ENCODE measurements at places on chromosomes 2 and 18.

GRCh38 chr18:70671889-70672565 lies 383.2 kb downstream of the SOCS6 start:
- no peak for DNase-seq

GRCh38 chr2:76472946-76473345 lies 762.2 kb upstream of the GCFC2 start:
- DNase-seq = no peak

DNA sequence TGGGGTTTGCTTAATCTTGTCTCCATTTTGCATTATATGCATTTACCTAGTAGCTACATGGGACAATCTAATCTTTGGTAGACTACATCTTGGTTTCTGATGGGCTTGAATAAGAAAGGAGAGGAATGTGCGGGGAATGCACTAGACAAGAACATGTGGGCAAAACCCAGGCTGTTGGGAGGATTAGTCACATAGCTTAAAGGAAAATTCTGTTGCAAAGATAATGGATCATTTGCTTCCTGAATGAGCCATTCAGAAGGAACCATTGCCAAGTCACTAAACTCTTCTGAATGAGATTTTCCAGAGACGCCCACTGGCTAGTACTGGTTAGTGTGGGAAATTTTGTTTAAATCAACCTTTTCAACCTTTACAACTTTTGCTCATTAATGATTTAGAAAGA lies 84.8 kb downstream of the OSBPL6 start:
- DNase-seq = no peak

DNA sequence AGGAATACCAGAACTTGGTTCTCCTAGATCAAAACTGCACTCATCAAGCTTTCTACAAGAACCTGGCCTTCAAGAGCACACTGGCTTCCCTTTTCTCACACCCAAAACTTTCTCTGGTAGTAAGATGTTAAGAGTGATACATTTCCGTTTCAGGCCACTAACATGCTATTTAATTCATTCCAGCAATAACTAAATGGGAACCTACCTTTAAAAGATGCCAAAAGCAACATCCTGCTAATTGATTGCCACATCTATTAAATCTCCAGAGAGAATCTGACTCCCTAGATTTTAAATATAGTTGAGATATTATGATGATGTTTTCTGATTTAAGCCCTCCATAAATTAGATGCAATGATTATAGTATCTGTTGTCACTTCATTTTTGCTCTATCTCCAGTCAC lies 71.6 kb downstream of the KCTD18 start:
- no peak for DNase-seq

DNA sequence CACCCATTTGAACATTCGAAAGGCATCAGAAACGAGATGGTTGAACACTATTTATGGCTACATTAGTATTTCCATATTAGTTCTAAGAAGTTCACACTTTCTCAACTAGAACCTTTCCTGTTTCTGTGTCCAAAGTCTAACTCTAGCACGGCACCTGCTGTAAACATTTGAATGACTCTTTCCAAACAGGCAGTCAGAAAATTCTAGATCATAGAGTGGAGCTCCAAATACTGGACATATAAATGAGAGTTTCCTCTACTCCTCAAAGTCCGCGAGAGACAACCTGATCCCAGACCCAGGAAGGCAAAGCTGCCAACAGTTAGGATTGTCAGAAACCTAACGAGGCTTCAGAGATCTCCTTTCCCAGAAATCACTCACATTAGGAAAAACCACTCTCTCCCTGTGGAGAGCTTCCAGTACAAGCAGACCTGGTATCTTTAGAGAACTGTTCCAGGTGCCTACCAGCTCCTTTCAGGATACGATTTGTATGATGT lies 10.6 kb downstream of the RND3 start:
- DNase-seq = no peak

- no peak for DNase-seq
Observed at GRCh38 chr2:146246002-146246735, 1598.7 kb upstream of the ACVR2A start.

DNA sequence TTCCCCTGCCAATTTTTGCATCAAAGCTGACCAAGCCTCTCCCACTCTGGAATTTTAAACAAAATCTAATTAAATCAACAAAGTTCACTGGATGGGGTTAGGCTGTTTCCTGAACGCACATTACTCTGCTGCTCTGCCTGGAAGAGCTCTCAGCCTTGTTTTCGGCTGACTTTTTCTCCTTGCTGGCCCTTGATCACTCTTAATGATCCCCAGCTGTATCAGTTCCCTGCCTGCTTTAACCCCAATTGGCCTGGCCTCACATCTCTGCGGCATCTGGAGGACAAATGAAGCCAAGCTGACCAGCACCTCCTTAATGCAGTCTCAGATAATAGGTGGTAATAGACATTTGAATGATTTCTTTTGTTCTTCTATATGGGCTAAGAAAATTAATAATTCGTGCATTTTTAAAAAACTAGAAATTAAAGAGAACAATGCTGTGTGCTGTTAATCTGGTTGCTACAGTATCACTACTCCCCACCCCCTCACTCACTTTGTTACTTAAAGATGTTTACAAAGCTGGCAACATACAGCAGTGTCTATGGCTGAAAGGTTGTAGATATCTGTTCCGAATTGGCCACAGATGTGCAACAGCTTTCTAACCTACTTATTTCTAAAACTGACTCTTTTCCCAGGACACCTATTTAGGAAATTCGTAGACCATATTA lies 415.2 kb upstream of the KCNH7 start:
- no peak for DNase-seq

- no peak for DNase-seq
Observed at GRCh38 chr2:156657809-156658208, 221.6 kb downstream of the GPD2 start.

- DNase-seq = no peak
Observed at GRCh38 chr18:11989966-11990380, 8.7 kb downstream of the IMPA2 start.

DNA sequence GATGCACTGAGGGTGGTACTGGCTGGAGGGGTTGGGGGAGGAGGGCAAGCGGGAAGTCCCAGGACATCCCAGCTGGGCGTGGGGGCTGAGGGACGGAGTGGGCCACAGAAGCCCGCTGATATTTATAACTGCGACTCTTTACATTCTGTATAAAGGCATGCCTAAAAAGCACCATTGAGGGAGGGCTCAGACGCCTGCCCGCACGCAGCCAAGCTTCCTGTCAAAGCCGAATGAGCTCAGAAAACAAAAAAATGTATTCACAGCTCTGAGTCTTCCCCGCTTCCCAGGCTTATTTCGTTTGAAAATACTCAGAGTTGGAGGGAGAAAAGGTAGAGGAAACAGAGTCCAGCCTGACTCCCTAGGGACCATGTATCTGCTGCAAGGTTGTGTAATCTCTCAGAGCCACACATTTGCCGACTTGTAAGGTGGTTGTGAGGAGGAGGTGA lies 170.1 kb upstream of the HAAO start:
- peak; percentile 18 for DNase-seq

DNA sequence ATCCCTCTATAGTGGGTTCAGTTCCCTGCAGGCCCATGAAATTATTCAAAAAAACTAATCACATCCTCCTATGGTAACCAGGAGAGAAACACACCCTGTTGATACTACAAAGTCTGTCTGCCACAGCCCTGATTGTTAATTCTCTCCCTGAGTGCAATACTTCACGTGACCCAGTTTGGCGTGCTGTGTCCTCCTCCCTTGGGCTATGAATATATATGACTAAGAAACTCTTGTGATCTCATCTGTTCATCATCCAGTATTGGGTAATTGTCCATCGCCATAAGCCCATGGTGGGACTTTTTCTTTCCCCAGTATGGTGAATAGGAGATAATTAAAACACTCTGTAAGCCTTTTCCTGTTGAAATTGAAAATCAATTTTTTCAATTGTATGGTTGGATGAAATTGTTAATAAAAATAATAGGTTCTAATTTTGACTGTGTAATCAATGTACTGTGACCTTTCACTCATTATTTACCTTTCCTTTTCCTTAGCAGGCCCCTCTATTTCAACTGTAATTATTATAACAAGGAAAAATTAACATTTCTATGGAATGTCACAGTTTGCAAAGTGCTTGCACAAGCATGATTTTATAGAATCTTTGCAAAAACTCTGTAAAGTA lies 1822.6 kb downstream of the SUCLG1 start:
- DNase-seq = no peak

- no peak for DNase-seq
Observed at GRCh38 chr2:127864877-127865276, 6.9 kb upstream of the POLR2D start.

DNA sequence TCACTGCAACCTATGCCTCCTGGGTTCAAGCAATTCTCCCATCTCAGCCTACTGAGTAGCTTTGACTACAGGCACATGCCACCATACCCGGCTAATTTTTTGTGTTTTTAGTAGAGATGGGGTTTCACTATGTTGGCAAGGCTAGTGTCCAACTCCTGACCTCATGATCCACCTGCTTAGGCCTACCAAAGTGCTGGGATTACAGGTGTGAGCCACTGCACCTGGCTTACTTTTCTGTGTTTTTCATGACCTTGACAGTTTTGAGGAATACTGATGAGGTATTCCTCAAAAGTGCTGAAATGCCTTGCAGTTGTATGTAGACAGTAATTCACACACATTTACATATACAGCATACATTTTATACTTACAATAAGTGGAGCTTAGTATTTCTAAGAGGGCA lies 126.1 kb downstream of the PHLPP1 start:
- DNase-seq = no peak

GRCh38 chr18:9616049-9616448 lies 1.7 kb upstream of the PPP4R1 start:
- no peak for DNase-seq

GRCh38 chr2:25692143-25692542 lies 18.8 kb upstream of the DTNB start:
- no peak for DNase-seq

GRCh38 chr2:120042359-120042758 lies 29.5 kb downstream of the EPB41L5 start:
- no peak for DNase-seq

DNA sequence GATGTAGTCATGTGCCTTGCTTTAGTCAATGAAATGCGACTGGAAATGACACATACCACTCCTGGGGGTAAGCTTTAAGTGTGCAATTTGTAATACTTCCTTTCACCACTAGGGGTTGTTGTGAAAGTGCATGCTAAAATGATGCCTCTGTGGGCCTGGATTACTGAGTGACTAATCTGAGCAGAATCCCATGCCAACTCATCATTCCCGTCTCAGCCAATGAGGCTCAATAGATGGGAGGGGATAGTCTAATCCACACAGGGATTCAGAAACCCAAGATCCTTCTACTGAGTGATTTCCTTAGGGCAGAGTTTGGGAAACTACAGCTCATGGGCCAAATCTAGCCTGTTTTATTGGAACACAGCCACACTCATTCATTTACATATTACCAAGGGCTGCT lies 54.0 kb downstream of the HRH4 start:
- no peak for DNase-seq

- no peak for DNase-seq
Observed at GRCh38 chr18:62328586-62329525, 3.7 kb downstream of the TNFRSF11A start.

DNA sequence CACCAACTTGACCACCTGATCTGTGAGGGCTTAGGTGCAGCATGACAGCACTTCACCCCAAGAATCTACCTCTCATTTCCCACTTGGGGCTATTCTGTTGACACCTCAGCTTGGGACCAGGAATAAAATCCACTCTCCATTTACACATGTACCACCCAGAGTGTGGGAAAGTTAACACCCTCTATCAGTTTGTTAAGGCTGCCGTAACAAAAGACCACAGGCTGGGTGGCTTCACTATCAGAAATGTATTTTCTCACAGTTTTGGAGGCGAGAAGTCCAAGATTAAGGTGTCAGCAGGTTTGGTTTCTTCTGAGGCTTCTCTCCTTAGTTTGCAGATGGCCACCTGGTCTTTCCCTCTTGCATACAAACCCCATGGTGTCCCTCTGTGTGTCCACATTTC lies 277.7 kb upstream of the ERBB4 start:
- DNase-seq = no peak

GRCh38 chr2:1141079-1141478 lies 190.4 kb downstream of the SNTG2 start:
- no peak for DNase-seq

DNA sequence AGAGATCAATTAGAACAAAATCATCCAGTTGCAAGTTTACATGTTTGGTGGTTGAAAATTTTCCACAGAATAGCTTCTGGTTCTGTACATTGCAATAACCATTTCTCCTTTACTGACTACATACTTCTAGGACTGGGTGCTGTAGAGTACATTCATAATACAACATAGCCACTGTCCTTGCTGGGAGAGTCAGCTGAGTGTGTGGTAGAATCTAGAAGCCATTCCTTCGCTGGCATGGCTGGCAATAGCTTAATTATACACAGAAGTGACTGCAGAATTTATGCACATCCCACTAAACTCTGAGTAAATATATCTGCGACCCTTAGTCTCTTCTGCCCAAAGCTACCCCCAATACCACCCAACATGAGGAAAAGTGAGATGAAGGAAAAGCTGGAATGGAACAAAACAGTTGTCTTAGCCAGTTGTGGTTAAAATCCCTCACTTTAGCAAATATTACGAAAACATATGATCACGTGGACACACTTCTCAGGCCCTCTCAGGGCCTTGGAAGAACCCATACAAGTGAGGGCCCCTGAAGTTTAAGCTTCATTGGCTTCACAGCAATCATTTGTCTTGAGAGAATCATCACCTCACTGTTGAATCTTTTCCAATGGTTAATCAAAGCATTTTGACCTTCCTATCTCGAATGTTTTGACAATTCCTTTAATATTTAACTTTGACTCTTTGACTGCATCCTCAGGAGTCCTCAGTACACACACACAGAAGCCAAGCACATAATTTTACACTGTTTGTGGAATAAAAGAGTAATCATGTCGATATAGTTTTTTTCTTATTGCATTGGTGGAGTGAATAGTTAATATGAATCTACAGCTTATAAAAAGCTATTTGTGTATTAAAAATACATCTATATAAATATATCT lies 225.1 kb downstream of the ZNF385B start:
- DNase-seq = no peak

GRCh38 chr18:4549164-4549872 lies 94.2 kb upstream of the DLGAP1 start:
- DNase-seq = no peak

DNA sequence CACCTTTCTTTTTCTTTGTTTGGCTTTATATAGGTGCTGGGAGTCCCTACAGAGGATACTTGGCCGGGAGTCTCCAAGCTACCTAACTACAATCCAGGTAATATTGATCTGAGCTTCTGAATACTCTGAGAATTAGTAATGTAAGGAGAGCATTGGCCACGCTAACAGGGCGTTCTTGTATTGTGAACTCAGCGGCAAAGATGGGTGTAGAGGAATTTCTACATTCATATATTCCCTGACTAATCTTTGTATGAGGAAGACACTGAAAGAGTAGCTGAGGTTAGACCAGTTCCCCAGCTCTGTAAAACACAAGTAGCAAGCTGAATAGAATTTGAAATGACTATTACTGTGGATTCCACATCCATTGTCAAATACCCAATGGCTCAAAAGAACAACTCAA lies 48.5 kb downstream of the CDK15 start:
- DNase-seq = no peak

GRCh38 chr2:187250137-187250536 lies 197.9 kb downstream of the CALCRL start:
- DNase-seq = no peak

Measured in T-helper 2 cell (primary cell).